Esophagus mucosa (tissue), 1 donor: ENCODE measurements at places on chromosomes 4 and X.

DNA sequence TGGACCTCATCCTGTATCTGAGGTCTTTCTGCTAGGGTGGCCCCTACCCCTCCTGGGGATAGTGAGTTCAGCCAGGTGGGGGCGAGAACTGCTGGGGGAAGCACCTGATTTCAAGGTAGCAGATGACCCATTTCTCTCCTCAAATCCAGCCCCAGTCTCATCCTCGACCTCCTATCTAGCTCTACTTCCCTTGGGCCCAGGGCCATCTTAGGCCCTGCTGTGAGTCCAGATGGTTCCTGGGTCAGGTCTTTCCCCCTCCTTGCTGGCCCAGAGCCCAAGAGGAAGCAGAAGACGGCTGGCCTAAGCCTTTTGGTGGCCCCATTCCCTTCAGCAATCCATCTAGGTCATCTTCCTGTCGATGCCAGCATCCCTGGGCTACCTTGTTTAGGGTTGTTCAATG lies 3.3 kb downstream of the CDK16 start:
- no peak for ATAC-seq

DNA sequence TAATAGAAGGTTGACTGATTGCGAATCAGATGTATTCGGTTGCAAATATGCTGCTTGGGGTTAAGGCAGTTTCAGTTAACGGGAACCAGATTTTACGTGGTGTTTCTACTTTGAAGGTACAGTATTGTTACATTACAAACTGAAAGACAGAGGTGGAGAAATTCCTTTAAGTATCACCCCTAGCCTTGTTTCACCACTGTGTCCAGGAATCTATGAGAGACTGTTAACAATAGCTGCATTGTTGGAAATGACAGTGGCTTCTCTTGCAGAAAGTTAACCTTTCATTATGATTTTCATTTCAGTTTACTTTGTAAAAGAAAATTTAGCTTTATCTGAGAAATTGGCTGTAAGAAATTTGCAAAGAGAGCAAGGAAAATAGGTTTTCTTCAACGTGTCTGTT lies 2.6 kb downstream of the CDKL5 start:
- ATAC-seq, result no peak

DNA sequence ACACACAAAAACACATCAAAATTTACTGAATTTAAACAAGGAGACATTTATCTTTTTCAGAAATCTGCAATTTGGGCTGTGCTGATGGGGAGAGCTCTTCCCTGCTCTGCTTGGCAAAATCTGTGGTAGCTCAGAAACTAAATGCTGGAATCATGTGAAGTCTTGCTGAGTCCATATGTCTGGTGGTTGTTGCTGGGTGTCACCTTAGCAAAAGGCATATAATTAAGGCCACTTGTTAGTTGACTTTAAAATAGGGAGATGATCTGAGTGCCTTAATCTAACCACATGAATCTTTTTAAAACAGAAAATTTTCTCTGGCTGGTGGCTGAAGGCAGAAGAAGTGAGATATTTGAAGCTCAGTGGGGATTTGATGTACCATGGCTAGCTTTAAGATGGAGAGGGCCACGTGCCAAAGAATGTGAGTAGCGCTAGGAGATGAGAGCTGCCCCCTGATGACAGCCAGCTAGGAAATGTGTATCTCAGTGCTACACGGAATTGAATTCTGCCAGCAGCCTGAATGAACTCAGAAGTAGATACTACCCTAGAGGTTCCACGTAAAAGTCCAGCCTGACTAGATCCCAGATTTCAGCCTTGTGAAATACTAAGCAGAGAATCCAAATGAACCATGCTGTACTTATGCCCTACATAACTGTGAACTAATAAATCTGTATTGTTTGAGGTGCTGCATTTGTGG lies 7.6 kb upstream of the GUF1 start:
- no peak for ATAC-seq

GRCh38 chr4:821181-821591 lies 4.7 kb downstream of the CPLX1 start:
- ATAC-seq, result no peak

- ATAC-seq, result no peak
These were observed 1495.1 kb downstream of the C4orf33 start for GRCh38 chr4:130591091-130591490.

DNA sequence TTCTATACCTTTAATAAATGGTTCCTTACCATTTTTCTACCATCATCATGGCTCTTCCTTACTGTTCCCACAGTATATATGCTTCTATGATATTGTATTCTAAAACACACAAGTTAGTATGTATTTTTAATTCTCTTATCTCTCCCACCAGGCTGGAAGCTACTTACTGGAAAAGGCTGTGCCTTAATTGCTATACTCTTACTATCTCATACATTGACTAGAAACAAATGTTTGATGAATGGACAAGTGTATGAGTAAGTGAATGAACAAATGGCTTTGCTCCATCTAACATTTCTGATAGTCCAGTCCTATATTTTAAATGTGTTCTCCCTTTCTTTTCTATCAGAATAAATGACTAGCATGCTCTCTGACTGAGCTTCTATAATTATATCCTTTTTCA lies 320.8 kb upstream of the RASGEF1B start:
- no peak for ATAC-seq

DNA sequence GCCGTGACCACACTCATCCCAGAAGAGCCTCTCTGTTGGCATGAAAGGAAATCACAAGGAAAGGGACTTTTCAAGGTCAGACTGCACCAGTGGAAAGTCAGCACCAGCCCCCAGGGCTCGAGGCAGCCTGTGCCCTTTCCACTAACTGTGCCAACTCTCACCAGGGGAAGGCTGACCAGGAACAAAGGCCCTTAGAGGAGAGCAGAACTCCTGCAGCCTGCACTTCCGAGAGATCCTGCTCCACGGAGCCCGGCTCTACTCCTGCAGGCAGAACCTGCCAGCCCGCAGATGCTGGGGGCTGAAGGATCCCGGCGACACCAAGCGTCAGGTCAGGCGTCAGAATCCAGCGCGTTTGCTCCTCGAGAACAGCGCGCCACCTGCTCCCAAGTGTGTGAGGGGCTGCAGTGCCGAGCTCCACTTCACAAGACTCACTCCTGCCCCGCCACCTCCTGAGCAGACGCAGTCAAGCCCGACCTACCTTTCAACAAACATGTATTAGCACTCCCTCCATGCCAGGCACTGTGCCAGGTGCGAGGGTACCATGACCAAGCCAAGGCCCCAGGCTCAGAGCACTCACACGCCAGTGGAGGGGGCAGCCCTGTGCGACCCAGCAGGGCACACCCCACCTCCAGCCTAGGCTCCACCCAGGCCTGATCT lies 13.6 kb upstream of the HELT start:
- ATAC-seq, result no peak
